ENCODE measurements at places on chromosomes 6 and 20.

DNA sequence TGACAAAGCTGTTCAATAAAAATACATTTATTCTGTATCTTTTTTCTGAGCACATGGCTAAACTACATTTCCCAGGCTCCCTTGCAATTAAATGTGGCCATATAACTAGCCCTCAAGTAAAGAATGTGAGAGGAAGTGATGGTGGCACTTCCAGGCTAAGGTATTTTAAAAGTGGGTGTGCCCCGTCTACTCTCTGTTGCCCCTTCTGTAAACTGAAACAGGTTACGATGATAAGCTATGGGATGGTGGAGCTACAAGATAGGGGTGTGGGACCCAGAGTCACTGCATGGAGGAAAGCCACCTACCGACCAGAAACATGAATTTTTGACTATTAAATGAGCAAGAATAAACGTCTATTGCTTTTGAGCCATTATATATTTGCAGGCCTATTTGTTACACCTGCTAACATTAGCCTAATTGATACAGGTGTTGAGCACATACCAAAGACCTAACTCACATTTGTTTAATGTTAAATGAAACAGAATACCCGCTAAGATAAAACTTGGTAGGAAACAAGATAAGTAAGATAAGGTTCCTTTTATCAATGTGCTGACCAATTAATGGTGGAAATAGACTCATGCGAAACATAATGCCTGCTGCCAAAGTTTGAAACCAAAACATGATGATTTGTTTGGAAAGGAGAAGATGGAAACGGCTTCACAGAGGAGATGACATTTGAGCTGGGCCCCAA is 3.1 kb downstream of the FYN start:
- DNase-seq = no peak

GRCh38 chr20:14232650-14233049 is 104.8 kb downstream of the FLRT3 start:
- no peak for DNase-seq

DNA sequence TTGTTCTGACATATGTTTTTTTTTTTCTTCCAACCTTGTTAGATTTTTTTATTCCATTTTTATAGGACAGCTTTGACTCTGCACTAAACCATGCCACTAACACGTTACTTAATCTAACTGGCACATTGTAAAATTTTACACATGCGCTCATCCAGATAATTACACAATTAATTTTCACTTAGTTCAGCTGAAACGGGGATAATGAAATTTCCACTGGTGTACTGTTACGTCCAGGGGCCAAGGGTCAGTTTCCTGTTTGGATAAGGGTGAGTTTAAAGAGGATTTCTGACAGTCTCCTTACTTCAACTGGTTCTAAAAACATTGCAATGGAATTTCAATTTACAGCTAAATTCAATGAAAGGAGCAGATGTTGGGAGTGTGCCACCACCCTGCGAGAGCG is 221.8 kb upstream of the CEP162 start:
- no peak for DNase-seq

DNA sequence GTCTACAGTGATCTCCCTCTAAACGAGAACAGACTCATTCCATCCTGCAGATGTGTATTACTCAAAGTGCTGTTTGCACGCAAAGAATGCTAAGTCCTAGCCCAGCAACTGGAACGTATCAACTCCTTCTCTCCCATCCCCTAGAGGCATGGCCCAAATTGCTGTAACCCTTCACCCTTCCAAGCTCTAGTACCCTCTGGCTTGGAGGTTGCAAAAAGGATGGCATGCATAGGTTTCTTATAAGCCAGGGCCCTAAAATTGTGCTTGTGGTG is 71.5 kb upstream of the TGM3 start:
- DNase-seq = no peak

DNA sequence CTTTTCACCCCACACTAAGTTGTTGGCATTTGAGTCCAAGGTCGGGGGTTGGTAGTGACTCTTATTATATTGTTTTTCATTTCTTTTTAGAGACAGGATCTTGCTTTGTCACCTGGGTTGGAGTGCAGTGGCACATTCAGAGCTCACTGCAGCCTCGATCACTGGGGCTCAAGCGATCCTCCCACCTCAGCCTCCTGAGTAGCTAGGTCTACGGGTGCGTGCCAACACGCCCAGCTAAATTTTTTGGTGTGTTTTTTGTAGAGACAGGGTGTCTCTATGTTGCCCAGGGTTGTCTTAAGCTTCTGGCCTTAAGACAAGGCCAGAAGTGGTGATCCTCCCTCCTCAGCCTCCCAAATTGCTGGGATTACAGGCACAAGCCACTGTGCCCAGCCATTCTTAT is 25.1 kb upstream of the TGM2 start:
- no peak for DNase-seq

Measured in RCC 7860 (cell line).